ENCODE measurements at places on chromosomes 3 and 15.

GRCh38 chr3:171348121-171348520 lies 112.1 kb downstream of the TNIK start:
- DNase-seq: no peak

DNA sequence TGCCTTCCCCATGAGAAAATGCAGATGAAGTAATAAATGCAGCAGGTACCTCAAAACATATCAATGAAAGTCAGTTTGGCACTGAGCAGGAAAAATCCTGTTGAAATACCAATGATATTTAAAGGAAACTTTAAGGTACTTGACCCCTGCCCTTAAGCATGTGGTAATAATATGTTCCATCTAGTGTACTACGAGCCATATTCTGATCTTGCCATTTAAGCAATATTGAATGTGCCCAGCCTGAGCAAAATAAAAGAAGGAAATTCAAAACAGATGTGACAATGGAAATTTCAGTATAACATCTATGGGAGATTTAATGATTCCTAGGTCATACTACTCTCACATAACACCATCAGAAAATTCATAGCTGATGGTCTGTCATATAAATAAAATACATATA lies 191.8 kb upstream of the CGNL1 start:
- DNase-seq: no peak

DNA sequence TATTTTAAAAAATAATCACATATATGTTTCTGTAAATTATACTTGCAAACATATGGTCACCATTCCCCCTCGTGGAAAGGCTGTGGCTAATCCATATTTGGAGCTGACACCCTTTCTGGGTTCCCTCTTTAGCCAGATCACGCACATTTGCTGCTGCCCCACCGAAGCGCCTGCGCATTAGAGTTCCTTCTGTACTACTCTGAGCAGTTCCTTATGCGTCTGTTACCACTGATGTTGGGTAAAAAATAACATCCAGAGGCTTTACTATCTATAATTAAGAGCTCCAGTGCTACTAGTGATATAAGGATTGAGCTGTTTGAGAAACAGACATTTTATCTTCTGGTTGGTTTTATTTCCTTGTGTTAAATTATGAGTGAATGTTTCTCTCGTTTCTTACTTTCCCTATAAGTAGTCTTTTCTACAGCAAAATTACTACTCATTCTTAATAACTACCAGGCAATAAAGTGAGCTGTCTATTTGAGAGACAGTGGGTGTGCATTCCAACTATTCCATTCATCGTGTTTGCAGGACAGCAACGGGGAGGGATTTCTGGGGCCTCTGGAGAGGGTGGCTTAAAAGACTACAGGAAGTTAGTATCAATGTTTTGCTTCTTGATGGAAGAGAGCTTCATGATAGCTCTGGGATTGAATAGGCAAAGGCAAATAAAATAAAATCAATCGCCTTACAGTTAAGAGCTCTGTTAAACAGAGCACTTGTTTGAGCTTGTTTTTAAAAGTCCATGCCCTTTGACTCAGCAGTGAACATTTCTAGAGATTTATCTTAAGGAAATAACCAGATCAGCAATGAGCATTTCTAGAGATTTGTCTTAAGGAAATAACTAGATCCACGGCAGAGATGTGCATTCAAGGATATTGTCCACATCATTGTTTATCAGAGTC lies 245.2 kb downstream of the CD47 start:
- DNase-seq: no peak

DNA sequence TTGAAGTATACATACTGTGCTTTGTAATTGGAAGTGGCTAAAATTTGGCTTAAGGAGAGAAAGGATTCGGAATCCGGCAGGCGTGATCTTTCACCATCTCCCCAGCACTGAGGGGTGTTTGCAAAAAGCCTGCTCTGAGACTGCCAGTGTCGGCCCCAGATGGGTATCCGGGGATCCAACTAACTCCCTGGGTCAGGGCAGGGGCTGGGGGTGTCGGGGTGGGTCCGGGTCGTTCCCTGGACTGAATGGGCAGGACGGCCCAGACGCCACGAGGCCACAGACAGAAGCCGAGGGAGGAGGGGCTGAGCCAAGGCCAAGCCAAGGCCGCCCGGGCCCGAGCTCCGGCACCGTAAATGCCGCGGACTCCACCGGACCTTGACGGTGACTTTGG lies 349 bp downstream of the PPIB start:
- DNase-seq: no peak

GRCh38 chr3:117447419-117447818 lies 737.8 kb downstream of the TUSC7 start:
- DNase-seq: no peak

DNA sequence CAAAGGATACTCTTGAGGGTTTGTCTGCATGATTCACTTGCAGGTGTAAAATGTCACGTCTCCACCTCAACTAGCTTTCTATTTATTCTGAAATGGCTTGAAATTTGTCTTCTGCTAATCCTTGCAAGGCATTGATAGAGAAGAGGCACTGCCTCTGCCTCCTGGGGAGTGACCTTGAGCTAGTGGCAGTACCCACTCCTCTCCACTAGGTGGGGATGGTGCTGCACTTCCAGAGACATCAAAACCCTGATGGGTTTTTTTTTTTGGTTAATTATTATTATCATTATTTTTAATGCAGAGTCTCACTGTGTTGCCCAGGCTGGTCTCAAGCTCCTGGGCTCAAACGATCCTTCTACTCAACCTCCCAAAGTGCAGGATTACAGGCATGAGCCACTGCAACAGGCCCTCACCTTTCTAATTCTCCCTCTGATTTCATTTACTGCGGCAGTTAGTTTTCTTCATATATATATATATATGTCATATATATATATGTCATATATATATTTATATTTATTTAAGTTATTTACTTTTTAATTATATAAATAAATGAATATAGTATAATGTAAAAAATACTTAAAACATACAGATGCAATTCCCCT lies 117.6 kb upstream of the EIF1B start:
- peak; percentile 34 for DNase-seq

DNA sequence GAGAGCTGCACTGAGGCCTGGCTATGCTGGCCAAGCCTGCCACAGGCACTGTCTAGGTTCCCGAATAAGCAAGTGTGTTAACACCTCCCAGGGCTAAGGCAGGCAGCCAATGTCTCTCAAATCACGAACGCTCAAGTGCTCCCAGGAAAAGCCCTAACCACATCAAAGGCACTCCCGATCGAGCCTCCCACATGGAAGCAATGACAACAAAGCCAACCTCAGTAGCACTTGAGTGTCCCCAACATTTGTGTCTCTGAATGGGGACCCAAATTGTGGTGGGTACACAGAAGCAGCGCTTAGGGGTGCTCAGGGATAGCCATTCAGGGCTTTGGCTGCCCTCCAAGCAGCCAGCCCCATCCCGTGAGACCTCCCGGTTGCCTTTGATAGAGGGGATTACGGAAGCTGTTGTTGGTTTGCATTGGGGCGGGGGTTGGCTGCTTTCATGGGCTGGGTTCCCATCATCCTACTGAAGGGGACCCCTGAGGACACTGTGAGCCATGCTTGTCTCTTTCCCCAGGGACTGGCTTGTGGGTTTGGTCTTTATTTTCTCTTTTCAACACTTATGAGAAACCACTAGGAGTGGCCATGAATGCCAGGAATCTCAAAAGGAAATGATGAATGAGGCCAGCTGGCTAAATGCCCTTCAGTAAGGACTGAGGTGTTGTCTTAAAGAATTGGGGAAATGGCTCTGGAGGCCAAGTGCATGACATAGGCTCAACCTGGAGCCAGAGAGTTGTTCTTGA lies 234.1 kb upstream of the FEZF2 start:
- DNase-seq: no peak

DNA sequence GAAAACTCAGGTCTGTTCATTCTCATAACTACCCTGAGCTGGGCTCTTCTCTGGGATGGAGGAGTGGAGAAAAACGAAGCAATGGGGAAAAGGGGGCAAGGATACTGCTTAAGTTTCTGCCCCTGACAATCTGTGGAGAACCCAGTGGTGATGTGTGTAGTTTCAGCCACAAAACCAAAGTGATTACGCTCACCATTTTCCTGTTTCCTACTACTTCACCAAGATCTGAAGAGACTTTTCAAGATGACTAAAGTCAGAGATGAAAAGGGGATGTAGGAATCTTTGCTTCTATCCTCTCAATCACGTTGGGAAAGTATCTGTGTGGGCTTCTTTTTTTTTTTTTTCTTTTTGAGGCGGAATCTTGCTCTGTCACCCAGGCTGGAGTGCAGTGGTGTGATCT lies 8.3 kb upstream of the UBE2E1 start:
- DNase-seq: no peak

- DNase-seq: no peak
Measured at GRCh38 chr3:188841906-188842305, 329.9 kb upstream of the TPRG1 start.

GRCh38 chr3:64179860-64180259 lies 45.4 kb downstream of the PRICKLE2 start:
- DNase-seq: no peak

All from activated T-cell treated with anti-CD3 and anti-CD28 coated beads for 48 hours (primary cell).